ENCODE measurements at places on chromosomes 12 and 14. TPM values are rescaled to one million over a fixed set of nuclear protein-coding genes. Genes with fewer than 3 reads are reported as not detected.

The RHOJ gene
- 29.2 TPM for total RNA-seq

The TTC9 gene
- total RNA-seq = 5.5 TPM

DNA sequence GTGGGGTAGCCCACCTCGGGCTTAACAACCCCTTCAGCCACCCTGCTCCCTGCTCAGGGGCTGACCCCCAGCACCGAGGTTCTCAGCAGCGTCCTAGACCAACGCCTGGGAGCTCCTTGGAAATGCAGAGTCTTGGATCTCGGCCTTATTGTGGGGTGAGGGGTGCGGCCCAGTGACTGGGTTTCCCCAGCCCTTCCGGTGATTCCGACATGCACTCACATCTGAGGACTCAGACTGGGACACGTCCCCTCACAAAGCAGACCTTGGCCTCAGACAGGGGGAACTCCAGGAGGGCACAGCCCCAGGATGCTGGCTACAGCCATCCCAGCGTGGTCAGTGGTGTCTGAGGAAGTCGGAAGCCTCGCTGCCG, 117.7 kb downstream of the RFLNA start:
- H3K27ac ChIP-seq = peak overlapping the region; percentile 24
- H3K4me1 ChIP-seq = peaks cover 28% of the 10 kb centered on the region
- H3K27me3 ChIP-seq = no peaks in the 10 kb centered on the region
- H3K36me3 ChIP-seq = peaks cover 70% of the 10 kb centered on the region

The GCN1 gene
- total RNA-seq = 73.6 TPM

The SPIC gene
- not detected for total RNA-seq

DNA sequence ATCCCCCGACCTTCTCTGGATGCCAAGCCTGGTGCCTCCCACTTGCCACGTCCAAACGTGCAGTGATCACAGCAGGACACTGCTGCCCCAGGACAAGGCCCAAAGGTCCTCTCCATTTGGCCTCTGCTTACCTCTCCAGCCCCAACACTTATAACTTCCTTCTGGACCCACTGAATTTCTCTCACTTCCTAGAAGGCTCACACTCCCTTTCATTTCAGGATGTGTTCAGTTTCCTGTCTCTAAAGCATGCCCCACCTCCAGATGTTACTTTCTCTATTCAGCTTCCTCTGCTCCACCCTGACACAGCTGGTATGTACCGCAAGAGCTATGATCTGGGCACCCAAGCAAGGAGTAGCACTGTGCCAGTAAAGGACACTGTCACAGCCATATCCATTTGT, 33.0 kb downstream of the CDKL1 start:
- H3K27ac ChIP-seq = peak overlapping the region; percentile 74
- peak overlapping the region; percentile 34 for H3K4me3 ChIP-seq
- H3K27me3 ChIP-seq = no peaks in the 10 kb centered on the region
- H3K36me3 ChIP-seq = no peaks in the 10 kb centered on the region
- peaks cover 22% of the 10 kb centered on the region for H3K4me1 ChIP-seq

DNA sequence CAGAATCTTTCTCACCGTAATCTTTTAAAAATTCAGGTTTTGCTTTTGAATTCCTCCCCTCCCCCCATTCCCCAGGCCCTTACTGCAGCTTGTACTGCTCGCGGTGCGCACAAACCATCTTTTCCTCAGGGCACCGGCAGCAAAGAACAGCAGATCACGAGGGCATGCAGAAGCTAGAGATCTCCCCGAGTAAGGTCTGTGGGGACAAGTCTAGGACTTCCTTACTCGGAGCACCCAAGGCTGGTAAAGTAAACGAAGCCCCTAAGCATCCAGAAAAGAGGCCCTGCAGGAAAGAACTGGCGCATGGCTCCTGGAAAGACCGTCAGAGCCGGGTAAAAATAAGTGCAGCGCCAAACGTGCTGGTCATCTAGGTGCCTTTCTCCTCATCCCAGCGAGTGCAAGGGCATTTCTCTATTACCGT, 727 bp downstream of the LDHB start:
- peaks cover 15% of the 10 kb centered on the region for H3K4me1 ChIP-seq
- peak overlapping the region; percentile 91 for H3K27ac ChIP-seq
- H3K27me3 ChIP-seq = no peaks in the 10 kb centered on the region
- peaks cover 27% of the 10 kb centered on the region for H3K36me3 ChIP-seq

The SPTB gene
- 2.5 TPM for total RNA-seq

DNA sequence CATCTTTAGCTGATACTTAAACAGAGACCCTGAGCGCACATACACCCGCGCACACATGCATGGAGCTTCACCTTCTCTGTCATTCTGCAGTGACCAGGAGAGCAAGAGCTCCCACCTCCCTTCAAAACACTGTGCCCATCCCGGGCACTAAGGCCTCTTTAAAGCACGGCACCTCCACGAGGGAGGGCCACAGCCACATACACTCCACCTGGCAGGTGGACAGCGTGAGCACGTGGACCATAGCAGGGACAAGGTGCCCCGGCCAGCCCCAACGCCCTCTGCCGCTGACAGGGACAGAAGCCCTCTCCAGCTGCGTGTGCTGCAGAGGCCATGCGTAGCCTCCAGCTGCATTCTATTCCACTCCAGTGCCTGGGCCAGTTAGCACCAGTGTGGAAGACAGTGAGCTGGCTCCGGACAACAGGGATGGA, 5.4 kb downstream of the GAPDH start:
- H3K27ac ChIP-seq = peak overlapping the region; percentile 82
- no peak for DNase-seq
- H3K36me3 ChIP-seq = peaks cover 70% of the 10 kb centered on the region

GRCh38 chr14:80965037-80965436, 9.6 kb downstream of the TSHR start:
- no peak overlapping the region for H3K27ac ChIP-seq
- H3K4me1 ChIP-seq = no peaks in the 10 kb centered on the region
- DNase-seq = no peak
- H3K27me3 ChIP-seq = no peaks in the 10 kb centered on the region

DNA sequence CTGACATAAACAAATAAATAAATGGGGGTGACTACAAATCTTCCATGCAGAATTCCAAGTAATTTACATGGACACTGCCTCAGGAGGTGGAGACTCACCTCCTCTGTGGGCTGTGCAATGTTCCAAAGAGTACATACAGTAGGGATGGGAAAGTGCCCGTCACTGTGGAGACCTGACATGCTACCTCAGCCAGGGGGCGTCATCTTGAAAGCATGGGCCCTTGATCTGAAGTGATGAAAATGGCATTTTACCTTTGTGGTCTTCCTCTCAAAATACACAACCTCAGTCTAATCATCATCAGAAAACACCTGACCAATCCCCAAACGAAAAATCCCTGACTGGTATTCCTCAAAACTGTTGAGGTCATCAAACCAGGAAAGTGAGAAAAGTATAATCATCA, 48.4 kb downstream of the ANAPC7 start:
- no peak for DNase-seq
- H3K27me3 ChIP-seq = no peaks in the 10 kb centered on the region
- H3K36me3 ChIP-seq = no peaks in the 10 kb centered on the region
- H3K4me1 ChIP-seq = peaks cover 8% of the 10 kb centered on the region
- no peak overlapping the region for H3K4me3 ChIP-seq

The GSC gene
- 0.50 TPM for total RNA-seq

The CD27 gene
- 2.3 TPM for total RNA-seq

- no peak overlapping the region for H3K27ac ChIP-seq
- peaks cover 6% of the 10 kb centered on the region for H3K4me1 ChIP-seq
- H3K4me3 ChIP-seq = no peak overlapping the region
- no peaks in the 10 kb centered on the region for H3K27me3 ChIP-seq
- no peaks in the 10 kb centered on the region for H3K36me3 ChIP-seq
Observed at GRCh38 chr12:114799574-114800487, 115.9 kb upstream of the TBX3 start.

DNA sequence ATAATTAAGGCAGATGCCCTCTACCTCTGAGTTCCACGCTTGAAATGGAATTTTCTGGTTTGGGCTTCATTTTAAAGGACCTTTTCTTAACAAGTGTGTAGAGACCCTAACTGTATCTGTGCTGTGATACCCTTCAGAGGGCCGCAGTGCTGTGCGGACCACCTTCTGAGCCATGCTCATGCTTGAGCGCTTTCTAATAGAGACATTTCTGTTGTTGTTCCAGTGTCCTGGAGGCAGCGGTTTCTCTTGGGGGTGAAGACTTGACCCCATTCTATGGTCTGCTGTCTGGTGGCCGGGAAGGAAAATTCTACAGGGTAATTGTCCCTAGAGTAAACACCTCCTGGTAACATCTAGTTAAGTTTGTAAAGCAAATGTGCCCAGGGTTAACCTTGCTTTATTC, 46.7 kb upstream of the BCL7A start:
- H3K27me3 ChIP-seq = no peaks in the 10 kb centered on the region
- no peak overlapping the region for H3K27ac ChIP-seq
- H3K36me3 ChIP-seq = no peaks in the 10 kb centered on the region
- DNase-seq = no peak
- H3K4me3 ChIP-seq = no peak overlapping the region

DNA sequence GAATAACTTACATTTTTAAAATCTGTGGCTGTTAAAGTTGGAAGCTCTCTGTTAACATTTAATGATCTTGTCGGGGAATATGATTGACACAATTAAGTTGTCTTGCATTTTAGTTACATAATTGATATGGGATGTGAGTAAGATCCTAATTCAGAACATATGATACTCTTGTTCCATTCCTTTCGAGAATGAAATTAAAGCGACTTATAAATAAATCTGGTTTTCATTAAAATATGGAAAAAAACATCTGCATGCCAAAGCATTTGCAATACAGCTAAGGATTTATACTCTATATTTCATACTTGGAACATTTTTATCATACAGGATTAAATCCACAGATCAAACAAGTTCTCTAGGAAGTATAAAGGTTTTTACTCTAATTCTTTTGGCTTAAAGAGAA, 52.0 kb downstream of the SLC38A6 start:
- DNase-seq = no peak
- no peaks in the 10 kb centered on the region for H3K27me3 ChIP-seq
- no peaks in the 10 kb centered on the region for H3K4me1 ChIP-seq
- no peaks in the 10 kb centered on the region for H3K36me3 ChIP-seq

GRCh38 chr14:24261256-24261968, 1.6 kb downstream of the TGM1 start:
- H3K36me3 ChIP-seq = peaks cover 25% of the 10 kb centered on the region
- peaks cover 12% of the 10 kb centered on the region for H3K4me1 ChIP-seq
- peak; percentile 39 for DNase-seq
- no peak overlapping the region for H3K4me3 ChIP-seq

- H3K27ac ChIP-seq = no peak overlapping the region
- no peaks in the 10 kb centered on the region for H3K4me1 ChIP-seq
- H3K4me3 ChIP-seq = no peak overlapping the region
- H3K27me3 ChIP-seq = no peaks in the 10 kb centered on the region
- no peaks in the 10 kb centered on the region for H3K36me3 ChIP-seq
Observed at GRCh38 chr14:98974113-98974512, 297.9 kb downstream of the BCL11B start.

DNA sequence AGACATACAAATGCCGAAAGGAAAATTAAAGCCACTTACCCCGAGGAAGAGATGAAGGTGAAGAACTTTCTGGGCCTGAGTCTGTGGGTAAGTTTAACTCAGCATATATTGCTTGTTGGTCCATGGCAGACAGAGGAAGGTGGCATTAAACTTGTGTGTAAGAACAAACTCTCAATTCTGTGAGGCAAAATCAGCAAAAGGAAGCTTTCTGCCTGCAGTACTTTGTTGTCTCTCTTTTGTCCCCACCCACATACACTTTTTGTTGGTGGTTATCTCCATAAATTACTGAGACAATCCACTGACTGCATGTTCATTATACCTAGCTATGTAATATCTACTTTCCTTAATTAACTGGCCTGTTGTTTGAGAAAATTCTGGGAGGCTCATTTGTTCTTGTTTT, at the start of gene KLRB1:
Gene KLRB1, minus strand, starts transcription at position 201 of the 400 bp plus-strand sequence. Its CDS starts 77 bp downstream, at position 124.
- no peaks in the 10 kb centered on the region for H3K4me1 ChIP-seq
- H3K4me3 ChIP-seq = no peak within 1 kb of the TSS
- H3K36me3 ChIP-seq = no peaks in the 10 kb centered on the region
- DNase-seq = no peak
- no peak within 1 kb of the TSS for H3K27ac ChIP-seq

GRCh38 chr12:49476091-49476490, 62.7 kb upstream of the KCNH3 start:
- DNase-seq = no peak
- H3K4me1 ChIP-seq = no peaks in the 10 kb centered on the region
- H3K27ac ChIP-seq = no peak overlapping the region

The MYH6 gene
- 0.62 TPM for total RNA-seq

GRCh38 chr12:6273541-6274230, 36.8 kb upstream of the PLEKHG6 start:
- DNase-seq = peak; percentile 43
- no peak overlapping the region for H3K4me3 ChIP-seq
- H3K36me3 ChIP-seq = no peaks in the 10 kb centered on the region
- no peaks in the 10 kb centered on the region for H3K27me3 ChIP-seq

DNA sequence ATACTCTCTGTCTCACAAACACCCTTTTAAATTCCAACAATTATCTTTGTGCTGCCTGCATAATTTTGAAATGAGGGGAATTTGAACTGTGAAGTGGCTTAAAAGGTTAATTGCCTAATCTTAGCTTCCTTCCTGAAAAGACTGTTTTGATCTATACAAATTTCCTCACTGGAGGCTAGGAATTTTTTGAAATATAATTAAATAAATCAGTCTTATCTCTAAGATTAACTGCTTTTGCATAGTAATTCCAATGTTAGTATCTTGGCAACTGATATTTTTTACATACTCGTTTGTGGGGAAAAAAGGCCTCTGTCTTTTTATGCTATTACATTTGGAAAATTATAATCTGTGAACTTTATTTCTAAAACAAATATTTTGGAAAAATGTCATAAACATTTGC, 498.5 kb downstream of the TMTC2 start:
- H3K27ac ChIP-seq = no peak overlapping the region
- H3K36me3 ChIP-seq = no peaks in the 10 kb centered on the region
- H3K4me1 ChIP-seq = no peaks in the 10 kb centered on the region
- DNase-seq = no peak
- H3K4me3 ChIP-seq = no peak overlapping the region

The FOXG1 gene
- not detected for total RNA-seq

The IL22 gene
- not detected for total RNA-seq

GRCh38 chr14:49893309-49894213, 679 bp downstream of the ARF6 start:
- peak overlapping the region; percentile 100 for H3K27ac ChIP-seq
- peak overlapping the region; percentile 98 for H3K4me3 ChIP-seq
- H3K4me1 ChIP-seq = peaks cover 52% of the 10 kb centered on the region
- no peaks in the 10 kb centered on the region for H3K27me3 ChIP-seq
- peak; percentile 86 for DNase-seq

The CYP46A1 gene
- total RNA-seq = 0.62 TPM

The ADAM20 gene
- 1.5 TPM for total RNA-seq

The SCNN1A gene
- 156 TPM for total RNA-seq

DNA sequence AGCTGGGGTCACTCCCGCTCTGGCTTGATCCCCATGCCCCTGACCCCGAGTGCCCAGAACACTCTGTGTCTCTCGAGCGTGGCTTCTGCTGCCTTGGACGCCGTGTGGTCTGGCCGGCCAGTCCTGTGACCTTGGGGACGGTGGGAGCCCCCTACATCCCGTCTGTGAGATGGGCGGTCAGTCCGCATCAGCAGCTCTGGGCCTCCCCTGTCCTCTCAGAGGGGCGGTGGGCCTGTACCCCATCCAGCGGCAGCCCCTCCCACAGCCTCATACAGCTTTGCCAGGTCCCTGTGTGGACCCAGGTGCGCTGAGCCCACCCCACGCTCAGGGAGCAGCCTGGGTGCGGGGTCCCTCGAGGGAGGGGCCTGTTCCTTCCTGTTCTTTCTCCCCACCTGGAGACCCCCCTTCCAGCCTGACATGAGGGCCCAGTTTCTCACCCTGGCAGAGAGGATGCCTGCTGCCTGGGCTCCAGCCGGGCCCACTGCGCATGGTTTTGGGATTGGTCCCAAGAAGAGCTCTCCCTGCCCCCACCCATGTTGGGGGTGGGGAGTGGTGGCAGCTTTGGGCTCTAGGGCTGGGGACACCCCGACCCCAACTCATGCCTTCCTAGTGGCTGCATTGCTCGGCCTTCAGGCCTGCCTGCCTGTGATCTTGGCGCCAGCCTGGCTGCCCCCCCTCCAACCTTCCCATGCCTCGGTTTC, 1.5 kb downstream of the MTA1 start:
- H3K4me1 ChIP-seq = peaks cover 35% of the 10 kb centered on the region
- H3K36me3 ChIP-seq = no peaks in the 10 kb centered on the region
- DNase-seq = no peak
- no peaks in the 10 kb centered on the region for H3K27me3 ChIP-seq

Measured in lower lobe of right lung (tissue), 2 donors.